ENCODE measurements at places on chromosomes 1 and 21.

DNA sequence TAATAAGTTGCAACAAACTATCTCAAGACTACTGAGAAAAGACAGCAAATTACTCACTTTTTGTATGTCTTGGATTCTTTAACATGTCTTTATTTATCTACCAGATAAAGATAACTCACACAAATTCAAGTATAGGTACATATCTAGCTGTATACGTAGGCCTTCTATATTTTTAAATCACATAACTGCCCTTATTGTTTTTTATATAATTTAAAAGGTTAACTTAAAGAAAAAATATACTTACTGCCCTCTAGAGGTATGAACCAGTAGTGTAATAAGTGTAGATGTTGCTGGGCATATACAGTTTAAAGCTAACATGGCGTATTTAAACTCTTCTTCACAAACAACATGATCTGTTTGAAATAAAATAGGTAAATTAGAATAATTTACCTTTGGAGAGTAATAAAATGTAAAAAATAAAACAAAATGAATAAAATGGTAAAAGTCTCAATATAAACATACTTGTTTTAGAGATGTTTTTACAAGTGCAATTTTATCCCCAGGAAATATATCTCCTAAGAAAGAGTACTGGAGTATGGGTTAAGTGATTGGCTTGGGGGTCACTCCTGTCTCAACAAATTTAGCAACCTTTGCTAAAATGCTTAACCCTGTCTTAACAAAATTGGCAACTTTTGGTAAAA lies 235.2 kb downstream of the KCNT2 start:
- DNase-seq, result peak; percentile 47

GRCh38 chr1:113663165-113663951 lies 95.9 kb downstream of the PHTF1 start:
- peak; percentile 58 for DNase-seq

- DNase-seq, result no peak
Observed at GRCh38 chr21:36735724-36736320, 36.9 kb downstream of the SIM2 start.

DNA sequence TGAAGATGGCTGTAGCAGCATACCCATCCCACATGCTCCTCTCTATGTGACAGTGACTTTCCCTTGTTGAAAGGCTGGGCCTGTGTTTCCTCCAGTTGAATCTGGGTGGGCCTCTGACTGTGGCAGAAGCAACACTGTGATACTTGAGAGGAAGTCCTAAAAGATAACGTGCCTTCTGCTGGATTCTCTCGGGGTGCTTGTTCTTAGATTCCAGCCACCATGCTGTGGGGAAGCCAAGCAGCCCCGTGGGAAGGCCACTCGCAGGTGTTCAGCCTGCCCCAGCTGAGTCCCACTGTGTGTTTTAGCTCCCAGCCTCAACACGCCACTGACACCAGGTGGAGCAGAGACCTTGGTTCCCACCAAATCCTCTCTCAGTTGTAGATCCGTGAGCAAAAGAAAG lies 31.5 kb downstream of the TRAPPC10 start:
- DNase-seq, result no peak

GRCh38 chr1:40583980-40584379 lies 52.5 kb downstream of the ZNF684 start:
- no peak for DNase-seq

DNA sequence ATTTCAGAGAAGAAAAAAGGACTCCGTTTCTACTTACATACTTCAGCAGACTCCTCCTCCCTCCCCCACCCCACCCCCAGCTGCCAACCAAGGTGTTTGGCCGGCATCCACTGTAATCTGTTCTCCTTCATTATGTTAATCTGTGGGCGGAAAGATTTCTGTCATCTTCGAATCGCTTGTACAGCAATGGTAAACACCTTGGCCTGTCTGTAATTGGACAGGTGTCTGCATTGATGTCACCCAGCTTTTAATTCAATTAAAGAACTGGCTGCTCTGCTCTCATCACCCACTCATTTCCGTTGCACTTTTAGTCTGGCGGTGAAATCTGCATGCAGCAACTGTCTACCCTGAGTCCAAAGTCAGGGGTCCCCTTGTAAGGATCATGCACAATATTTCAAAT lies 368.6 kb downstream of the USH2A start:
- DNase-seq, result no peak

GRCh38 chr1:51644533-51645197 lies 27.8 kb downstream of the OSBPL9 start:
- DNase-seq, result peak; percentile 73

GRCh38 chr1:218874313-218874712 lies 299.4 kb upstream of the LYPLAL1 start:
- DNase-seq, result peak; percentile 46
